Fibroblast of skin of abdomen (primary cell): ENCODE measurements at places on chromosomes 7 and 10.
A peak's percentile ranks its signal among the peaks of the same experiment; 100 is the strongest.

DNA sequence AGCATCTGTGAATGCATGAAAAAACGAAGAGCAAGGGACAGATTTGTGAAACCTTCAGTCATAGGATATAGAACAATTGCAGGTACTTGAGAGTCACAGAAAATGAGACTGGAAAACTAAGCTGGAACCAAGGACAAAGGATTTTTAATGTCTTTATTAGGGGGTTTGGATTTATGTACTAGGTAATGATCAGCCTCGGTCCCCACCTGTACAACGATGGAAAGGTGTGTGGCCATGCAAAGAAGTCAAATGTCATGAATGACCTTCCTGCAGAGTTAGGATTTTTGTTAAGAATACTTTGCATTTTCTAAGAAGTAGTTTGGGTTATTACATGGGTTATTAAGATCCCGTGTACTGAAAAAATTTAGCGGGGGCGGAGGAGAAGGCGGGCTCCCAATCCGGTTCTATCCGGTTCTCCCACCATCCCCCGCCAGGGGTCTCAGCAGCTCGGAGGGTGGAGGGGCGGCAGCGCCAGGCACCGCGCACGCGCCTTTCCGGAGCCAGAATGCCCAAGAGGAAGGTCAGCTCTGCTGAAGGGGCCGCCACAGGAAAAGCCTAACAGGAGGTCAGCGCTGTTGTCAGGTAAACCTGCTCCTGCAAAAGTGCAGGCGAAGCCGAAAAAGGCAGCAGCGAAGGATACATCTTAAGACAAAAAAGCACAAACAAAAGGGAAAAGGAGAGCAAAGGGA, 327.5 kb upstream of the PLXDC2 start:
- peak; percentile 41 for DNase-seq

- no peak for DNase-seq
Observed at GRCh38 chr7:37212051-37212450, 236.6 kb downstream of the ELMO1 start.

- DNase-seq: no peak
Observed at GRCh38 chr7:45863715-45864114, 9.2 kb downstream of the CCDC201 start.

GRCh38 chr7:28955356-28955717, 2.8 kb downstream of the TRIL start:
- no peak for DNase-seq

DNA sequence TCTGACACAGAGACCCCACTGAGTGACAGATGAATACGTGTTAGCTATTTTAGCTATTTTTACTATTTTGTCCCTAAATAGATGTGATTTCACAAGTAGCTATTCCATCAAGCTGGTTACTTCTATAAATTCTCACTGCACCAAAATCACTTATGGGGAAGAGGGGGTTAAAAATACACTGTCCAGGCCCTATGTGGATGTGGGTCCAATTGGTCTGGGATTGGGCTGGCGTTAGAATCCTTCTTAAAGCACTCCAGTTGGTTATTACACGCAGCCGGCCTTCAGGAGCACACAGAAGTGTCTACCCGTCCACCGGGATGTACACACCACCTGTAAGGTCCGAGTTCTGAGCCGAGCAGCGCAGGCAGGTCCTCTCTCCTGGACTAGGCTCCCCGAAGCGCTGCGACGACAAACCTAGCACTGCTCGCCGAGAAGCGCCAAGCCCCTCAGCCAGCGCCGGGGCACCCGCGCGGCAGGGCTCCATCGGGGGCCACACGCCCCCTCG, 222.3 kb upstream of the MKLN1 start:
- DNase-seq: no peak

DNA sequence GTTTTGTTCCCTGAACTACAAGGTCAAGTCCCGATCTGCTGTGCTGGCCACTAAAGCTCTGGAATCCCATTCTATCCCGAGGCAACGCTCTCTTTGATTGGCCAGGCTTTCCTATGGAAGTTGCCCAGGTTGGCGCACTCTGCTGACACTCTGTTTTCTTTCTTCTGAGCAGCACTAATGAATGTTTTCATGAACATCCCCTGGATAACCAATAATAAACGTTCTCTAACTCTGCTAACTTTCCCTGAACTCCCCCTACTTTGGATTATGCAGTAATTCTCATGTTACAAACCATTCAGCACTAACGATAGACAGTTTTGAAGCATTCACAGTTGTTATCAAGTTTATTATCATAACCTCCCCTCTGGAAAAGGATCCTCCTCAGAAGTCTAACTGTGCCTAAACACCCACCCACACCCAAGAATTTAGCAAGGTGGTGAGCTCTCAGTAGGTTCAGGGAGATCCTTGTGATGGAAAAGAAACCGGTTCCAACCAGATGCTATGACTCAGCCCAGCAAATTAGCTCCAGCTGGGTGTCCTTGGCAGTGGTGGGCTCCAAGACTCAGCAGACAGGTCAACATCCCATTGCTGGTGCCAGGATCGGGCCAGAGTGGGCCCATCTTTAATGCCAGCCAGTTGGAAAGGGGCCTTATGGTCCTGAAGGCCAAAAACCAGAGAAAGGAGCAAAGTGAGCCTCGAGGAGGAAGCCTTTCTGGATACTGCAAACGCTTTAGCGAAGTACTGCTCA, 68.4 kb downstream of the CREB3L2 start:
- DNase-seq: peak; percentile 69

DNA sequence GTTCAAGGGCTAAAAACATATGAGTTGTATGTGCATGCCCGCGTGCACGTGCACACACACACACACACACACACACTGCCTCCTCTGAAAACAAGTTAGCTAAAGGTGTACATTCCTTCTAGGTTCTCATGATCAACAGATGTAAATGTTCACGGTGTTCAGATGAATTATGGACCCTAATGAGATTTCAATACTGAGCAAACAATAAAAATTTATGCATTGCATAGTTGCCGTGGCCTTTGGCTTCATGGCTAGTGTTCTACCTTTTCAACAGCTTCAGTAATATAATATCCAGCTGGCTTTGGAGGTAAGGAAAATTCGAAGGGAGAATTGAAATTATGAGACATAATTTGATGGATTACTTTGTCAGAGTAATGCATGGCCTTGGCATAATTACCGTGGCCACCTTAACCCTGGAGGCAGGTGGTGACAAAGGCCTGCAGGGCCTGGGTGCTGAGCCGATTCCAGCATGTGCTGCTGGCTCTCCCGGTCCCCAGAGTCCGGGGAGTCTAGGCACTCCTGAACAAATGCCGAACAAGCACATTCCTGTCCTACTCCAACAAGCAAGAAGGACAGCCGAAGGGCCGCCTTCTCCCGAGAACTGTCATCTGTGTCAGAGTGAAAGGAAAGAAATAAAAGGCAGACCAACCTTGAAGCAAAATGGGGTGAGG, 166.6 kb upstream of the TCF7L2 start:
- DNase-seq: no peak

- no peak for DNase-seq
Observed at GRCh38 chr7:11701829-11702560, 130.0 kb downstream of the THSD7A start.

DNA sequence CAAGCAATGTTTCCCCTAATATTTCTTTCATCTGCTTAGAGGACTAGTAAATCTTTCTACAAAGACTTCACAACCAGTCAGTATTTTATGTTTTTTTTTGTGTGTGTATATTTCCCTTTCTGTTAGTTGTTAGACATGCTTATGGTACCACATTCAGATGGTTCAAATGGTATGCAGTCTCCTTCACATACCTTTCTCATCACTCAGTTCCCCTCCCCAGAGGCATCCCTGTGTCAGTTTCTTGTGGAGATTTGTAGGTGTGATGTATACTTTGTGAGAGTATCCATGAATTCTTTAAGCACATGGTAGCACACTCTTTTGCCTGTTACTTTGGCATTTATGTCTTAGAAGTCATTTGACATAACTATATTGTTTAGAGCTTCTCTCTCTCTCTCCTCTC, 4.4 kb downstream of the ZNF485 start:
- DNase-seq: peak; percentile 74

- DNase-seq: no peak
Observed at GRCh38 chr10:127812041-127812440, 75.1 kb downstream of the FOXI2 start.

- no peak for DNase-seq
Observed at GRCh38 chr7:117731455-117731854, 141.8 kb downstream of the CTTNBP2 start.

- no peak for DNase-seq
Observed at GRCh38 chr7:138477581-138477980, 17.5 kb downstream of the TRIM24 start.

GRCh38 chr7:38977685-38978084, at the start of gene POU6F2:
TSS of gene POU6F2 (plus strand) at chr7:38977909. CDS start at chr7:38977954, 45 bp downstream.
- no peak for DNase-seq

- no peak for DNase-seq
Observed at GRCh38 chr10:57786850-57787750, 480.6 kb downstream of the IPMK start.
